ENCODE measurements at places on chromosomes 5 and 9.

- DNase-seq, result no peak
These were observed 26.2 kb downstream of the NREP start for GRCh38 chr5:111730659-111731382.

- peak; percentile 96 for DNase-seq
These were observed at the start of gene ZCCHC7 for GRCh38 chr9:37119907-37120842. ZCCHC7 (plus strand) TSS chr9:37120574.

GRCh38 chr9:91176426-91176825 lies 185.3 kb downstream of the AUH start:
- no peak for DNase-seq

DNA sequence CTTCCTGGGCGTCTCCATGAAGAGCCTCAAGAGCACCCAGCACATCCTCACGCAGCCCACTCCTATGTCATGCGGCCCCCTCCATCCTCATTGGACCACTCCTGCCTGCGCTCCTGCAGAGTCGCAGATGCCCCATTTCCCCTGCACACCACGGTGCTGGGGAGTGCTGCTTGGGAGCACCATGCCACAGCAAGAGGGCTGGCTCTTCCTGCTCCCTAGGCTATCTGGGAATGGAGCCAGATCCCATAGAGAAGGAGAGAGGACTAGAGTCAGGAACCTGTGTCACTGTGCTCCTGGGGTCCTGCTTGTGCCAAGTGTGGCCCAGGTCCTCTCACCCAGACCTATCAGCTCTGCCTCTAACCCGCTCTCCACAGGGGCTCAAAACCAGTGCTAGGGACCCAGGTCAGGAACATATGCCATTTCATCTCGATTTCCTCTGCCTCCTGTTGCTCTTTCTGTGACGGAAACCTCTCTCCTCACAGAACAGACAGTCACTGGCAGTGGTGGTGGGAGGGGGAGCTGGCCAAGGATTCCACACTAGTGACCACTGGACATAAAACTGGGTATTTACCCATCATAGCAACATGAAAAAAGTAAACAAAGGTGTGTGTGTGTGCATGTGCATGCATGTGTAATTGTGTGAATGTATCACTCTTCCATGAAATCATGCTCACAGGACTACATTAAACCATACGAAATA lies 178.4 kb downstream of the TTLL11 start:
- DNase-seq, result no peak

DNA sequence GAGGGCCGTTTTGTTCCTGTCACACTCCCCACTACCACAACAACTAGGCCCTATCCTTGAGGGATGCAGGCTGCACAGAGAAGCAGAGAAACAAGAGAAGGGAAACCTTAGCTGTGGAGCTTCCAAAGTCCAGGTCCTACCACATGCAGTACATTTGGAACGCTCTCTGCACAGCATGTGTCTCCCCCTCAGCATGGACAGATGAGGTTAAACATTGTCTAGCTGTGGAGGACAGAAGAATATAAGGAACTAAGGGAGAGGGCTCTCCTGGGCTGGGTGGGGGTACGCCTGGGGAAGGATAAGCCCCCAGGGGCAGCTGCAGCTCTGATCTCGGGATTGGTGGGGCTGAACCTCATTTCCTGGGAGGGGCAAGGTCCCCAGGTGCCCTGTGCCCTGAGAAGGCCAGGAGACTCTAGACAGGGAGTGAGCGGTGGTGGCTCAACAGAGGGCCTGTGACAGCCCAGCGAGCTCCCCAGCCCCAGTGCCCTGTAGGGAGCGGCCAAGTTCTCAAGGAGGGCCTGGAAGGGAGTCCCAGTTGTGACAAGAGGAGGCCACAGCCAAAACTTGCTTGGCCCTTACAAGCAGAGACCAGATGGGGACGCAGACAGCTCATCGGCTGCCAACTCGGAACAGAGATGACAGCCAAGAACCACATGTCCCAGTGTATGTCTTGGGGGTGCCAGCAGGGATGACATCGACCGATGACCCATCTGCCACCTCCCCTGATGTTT lies 30.1 kb downstream of the TSPAN17 start:
- no peak for DNase-seq

DNA sequence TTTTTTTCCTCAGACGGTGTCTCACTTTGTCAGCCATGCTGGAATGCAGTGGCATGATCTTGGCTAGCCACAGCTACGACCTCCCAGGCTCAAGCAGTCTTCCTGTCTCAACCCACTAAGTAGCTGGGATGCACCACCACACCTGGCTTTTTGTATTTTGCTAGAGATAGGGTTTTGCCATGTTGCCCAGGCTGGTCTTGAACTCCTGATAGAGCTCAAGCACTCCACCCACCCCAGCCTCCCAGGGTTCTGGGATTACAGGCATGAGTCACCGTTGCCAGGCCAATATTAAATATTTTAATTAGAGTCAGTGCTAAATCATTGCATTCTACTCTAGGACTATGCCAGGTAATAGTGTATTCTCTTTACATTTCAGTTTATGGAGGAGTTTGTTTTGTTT lies 41.5 kb downstream of the UBE2R2 start:
- peak; percentile 13 for DNase-seq

GRCh38 chr5:80607832-80608231 lies 37.8 kb upstream of the ANKRD34B start:
- no peak for DNase-seq

DNA sequence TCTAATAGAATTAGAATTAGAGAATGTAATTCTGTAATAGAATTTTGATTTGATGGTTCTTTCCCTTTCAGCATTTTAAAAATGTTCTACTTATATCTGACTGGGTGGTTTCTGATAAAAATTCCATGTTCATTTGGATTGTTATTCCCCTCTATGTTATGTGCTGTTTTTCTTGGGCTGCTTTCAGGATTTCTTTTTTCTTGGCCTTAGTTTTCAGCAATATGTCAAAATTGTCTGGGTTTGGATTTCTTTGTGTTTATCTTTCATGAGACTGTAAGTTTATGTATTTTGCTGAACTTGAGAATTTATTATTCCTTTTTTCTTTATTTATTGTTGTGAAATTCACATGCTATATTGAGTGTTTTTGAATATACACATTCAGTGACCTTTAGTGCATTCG lies 189.1 kb downstream of the RANBP17 start:
- DNase-seq, result no peak

DNA sequence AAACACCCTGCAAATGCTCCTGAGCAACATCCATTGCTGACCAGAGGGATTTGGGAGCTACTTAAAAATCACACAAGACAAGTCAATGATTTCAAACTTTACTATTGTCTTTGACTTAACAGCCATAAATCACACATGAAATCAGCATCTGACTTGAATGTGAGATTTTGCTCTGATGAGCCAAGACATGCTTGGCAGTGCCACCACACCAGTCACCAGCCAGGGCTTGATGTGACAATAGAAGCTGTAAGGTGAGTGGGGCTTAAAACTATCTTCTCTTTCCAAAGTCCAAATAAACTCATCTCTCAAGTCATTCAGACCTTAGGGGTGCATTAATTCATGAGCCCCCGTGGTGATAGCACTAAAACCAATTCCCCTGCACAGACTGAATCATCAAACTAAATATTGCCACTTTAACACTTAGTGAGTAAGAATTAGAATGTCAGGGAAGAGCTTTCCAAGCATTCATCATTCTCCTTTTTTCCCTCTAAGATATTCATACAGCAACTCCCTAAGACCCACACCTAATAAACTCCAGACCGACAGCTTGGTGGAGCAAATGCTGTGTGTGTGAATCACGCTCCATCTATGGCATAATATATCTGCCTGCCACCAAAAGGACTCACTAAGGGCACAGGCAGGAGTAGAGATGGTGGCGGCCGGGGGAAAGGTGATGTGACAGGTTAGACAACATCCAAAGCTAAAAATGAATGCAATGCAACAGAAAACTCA lies 119.4 kb downstream of the SPOCK1 start:
- peak; percentile 55 for DNase-seq

DNA sequence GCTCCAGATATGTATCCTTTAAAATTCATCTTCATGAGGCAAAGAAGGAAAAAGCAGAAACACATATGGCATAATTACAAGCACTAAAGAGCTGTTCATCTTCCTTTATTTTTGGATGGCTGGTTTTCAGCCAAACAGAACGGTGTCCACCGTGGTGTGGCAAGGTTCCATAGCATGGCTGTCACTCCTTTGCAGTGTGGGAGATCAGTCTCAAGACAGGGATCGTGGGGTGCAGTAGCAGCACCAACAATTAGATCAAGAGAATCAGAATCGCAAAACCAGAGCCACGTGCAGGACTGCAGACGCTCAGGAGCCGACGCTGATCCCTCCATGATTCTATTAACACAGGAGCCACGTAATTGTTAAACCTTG lies 79.5 kb downstream of the SEMA4D start:
- peak; percentile 14 for DNase-seq

DNA sequence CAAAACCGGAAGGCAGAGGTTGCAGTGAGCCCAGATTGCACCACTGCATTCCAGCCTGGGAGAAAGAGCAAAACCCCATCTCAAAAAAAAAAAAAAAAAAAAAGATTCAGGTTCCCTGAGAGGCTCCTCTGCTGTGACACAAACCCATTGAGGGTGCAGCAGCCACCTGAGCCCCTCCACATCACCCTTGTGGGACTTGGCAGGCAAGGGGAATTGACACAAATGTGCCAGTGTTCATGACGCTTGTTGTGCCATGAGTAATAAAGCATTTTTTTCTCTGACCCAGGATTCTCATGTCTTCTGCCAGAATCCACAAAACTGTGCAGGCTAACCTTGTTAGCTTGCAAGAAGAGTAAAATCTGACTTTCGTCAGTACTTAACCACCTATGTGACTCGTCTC lies 149.6 kb downstream of the TTC39B start:
- no peak for DNase-seq

DNA sequence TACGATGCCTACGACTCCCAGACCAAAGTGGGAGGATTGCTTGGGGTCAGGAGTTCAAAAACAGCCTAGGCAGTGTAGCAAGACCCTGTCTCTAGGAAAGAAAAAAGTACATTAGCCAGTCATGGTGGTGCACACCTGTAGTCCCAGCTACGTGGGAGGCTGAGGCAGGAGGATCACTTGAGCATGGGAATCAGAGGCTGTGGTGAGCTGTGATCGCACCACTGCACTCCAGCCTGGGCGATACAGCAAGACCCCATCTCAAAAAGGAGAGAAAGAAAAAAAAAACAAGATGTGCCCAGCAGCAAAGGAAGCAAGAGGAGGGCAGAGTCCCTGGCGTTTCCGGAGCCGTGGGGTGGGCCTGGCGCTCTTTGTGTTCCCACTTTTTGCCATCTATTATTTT lies 79.4 kb upstream of the CACNA1B start:
- DNase-seq, result no peak

DNA sequence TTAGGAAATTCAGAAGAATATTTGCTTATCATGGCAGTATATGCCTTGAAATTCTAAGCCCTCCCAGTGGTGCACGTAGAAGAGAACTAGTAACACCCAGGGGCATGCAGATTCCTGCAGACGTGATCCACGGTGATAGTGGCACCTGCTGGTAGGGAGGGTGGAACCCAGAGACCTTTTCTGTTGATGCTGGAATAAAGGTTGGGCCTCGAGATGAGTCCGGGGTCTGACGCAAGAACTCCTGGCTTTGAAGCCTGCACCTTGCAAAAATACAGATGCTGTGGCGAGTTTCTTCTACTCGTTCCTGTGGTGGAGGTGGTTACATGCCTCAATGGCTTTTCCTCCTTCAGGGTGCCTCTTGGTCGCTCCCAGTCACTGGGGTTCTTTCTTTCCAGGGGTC lies 39.5 kb upstream of the PHF2 start:
- no peak for DNase-seq

GRCh38 chr9:121360601-121361374 lies 9.3 kb downstream of the STOM start:
- DNase-seq, result peak; percentile 81
